ENCODE measurements at places on chromosomes 2 and 18.

DNA sequence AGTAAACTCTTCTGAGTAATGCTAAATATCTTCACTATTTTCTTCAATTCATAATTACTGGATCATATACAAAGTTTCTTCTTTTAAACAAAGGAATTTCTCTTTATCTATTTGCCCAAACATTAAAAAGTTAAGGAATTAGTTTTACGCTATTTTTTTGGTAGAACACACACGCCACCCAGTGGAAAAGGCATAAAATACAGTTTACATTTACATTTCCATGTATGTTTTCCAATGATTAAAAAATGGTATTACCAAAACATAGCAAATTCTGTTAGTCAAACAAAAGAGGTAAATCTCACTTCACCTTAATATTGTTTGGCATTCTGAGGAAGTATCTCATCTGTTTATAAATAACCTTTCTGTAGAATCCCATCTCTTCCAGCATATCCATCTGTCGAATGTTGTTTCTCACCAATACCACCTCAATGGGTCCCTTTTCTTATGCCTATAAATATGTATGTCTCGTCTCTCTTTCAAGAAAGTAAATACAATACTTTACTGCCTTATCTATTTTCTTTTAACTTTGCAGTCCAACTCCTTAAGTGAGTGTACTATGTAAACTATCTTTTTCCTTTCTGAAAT, 7.2 kb downstream of the BOLL start:
- peak; percentile 69 for DNase-seq

DNA sequence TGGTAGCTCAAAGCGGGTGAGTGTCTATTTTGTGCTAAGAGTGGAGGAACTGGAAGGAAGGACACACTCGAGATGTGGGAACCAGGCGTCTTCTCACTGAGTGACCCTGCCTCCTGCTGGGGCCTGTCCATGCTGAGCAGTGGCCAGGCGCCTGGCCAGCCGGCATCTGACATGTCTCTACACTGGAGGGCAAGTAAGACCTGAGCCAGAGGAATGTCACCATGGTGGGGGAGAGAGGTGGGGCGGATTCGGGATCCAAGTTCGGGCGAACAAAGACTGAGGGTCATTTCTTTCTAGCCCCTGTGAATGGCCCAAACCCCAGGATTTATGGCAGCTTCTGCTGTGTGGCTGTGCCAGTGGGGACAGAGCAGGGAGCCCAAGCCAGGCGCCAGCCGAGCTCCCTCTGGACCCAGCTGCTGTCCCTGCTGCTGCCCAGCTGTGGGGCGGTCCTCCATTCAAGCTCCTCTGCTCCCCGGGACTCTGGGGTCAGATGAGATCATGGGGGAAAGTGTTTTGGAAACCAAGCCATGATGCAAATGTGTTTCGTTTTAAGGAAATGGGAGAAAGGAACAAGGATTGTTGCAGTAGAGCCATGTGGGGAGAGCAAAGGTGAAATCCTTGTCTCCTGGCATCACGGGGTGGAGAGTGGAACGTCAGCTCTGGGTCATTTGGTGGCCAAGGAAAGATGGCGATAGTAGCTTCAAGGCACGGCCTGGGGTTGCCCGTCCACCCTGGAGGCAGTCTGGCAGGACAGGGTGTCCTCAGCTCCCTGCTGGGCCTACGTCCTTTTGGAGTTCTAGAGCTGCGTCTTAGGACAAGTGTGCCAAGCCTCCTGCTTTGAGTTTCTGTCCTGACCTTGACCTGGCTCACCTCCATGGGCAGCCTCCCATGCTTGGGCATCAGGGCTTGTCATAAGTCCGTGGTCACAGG, 8.1 kb downstream of the ACKR3 start:
- no peak for DNase-seq

- no peak for DNase-seq
Measured at GRCh38 chr2:207868855-207869596, 99.3 kb upstream of the FZD5 start.

DNA sequence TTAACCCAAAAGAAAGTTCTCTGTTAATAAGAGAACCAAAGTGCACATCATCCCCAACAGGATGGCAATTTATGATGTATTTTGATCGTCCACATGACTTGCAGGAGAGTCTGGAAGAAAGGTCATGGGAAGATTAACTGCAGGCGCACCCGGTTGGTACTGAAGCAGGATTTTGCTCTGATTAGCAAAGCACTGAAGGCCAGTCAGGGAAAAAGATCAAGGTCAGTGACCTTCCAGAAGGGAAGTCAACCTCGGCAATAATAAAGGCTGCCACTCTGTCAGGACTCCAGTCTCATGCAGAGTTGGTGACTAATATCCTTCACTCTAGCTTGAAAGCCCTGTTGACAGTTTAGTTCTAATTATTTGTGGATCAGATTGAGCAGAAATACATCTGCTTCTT, 432.7 kb upstream of the RAB12 start:
- no peak for DNase-seq

DNA sequence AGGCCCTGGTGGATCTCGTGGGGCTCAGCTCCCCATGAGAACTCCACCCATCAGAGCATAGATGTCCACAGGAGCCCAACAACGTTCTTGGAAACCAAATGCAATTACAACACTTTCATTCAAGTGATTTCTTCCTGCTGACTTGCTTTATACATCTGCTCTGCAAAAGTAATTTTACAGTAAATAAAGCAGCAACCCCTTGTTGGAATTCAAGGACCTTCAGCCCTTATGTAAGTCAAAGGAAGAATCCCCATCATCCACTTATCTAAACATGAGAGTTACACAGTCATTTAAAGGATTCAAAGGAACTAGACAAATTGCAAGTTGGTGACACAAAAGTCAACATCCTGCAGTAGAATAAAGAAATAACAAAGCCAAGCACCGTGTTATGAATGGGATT, 17.1 kb upstream of the ANTXR1 start:
- DNase-seq, result no peak

GRCh38 chr2:69718338-69718965, 23.5 kb upstream of the ANXA4 start:
- DNase-seq, result no peak

DNA sequence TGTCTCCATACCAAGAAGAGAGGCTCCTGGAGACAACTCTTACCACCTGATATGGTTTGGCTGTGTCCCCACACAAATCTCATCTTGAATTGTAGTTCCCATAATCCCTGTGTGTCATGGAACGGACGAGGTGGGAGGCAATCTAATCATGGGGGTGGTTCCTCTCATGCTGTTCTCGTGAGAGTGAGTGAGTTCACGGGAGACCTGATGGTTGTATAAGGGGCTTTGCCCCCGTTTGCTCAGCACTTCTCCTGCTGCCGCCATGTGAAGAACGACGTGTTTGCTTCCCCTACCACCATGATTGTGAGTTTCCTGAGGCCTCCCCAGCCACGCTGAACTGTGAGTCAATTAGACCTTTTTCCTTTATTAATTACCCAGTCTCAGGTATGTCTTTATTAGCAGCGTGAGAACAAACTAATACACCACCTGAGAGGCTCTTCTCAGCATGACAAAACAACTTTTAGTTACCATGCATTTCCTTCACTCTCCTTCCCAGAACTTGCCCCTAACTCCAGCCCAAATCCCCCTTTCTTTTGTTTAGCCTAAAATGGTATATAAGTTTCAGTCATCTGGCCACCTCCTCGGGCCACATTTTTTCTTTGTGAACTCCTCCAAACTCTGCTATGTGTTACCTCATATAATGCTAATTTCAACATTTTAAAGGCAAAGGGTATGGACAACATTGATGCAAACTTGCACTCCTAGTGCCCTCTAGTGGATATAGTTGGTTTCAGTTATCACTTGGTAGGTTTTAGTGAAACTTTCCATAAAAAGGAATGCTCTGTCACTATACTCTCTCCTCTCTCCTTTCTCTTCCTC, 58.6 kb upstream of the SLC25A52 start:
- DNase-seq, result peak; percentile 71

- DNase-seq, result no peak
Measured at GRCh38 chr18:35588122-35588521, 6.6 kb downstream of the GALNT1 start.

DNA sequence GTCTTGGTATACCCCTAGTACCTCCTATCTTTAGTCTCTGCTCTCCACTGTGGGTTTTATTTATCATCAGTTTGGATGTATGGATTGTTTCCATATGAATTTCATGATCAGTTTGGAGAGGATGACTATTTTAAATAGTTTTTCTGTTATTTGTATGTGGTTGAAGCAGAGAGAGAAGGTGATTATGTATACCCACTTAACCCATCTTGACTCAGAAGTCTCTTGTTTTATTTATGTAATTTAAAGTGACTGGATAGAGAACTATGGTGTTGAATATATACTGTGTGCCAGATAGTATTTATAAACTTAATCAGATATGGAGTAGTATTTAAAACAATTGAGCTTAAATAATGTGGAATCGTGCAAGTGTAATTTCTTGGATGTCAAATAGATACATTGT, 39.9 kb downstream of the SMAD4 start:
- DNase-seq, result no peak
